GM12891 (cell line): ENCODE measurements at places on chromosomes 6 and 20.
A peak's percentile ranks its signal among the peaks of the same experiment; 100 is the strongest.

GRCh38 chr6:13574571-13575376 is at the start of gene SIRT5:
SIRT5 (plus strand) TSS chr6:13574601; CDS start chr6:13584111, 9,510 bp downstream.
- DNase-seq: peak; percentile 57

DNA sequence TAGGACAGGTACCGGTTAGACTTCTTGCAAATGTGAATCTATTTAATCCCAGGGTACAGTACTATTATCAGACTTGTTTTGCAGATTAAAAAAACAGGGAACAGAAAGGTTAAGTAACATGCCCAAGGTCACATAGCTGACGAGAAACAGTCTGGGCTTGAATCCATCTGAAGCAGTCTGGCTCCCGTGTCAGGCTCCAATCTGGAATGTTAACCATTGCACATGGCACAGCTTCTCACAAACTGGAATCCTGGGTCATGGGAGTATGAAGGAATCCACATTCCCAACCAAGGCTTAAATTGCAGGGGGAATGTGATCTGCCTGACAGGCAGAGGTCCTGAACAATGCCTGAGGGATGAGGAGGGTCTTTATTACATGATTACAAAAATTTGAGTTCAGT is 187.5 kb upstream of the SPTLC3 start:
- DNase-seq: no peak

- no peak for DNase-seq
Observed at GRCh38 chr6:114833211-114833610, 490.4 kb upstream of the HS3ST5 start.

DNA sequence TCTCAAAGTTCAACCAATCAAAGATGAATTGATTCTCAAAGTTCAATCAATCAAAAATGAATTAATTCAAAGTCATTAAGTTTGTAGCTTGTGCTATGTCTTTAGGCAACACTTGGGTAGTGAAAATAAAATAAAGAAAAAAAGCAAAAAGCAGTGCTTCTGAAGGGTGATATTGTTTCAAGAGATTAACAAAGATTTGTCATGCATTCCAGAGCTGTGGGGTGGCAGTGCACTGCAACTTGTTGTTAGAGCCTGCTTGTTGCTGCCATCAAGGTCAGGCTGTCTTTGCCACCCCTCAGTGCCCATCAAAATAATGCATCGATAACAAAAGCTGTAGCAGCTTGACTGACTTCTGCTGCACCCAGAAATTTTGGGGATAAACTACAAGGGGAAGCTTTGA is 128.6 kb downstream of the RNF144B start:
- no peak for DNase-seq

- DNase-seq: no peak
Observed at GRCh38 chr20:33929917-33930316, 63.8 kb upstream of the RALY start.

GRCh38 chr6:154550779-154551178 is 40.3 kb upstream of the CNKSR3 start:
- no peak for DNase-seq

- no peak for DNase-seq
Observed at GRCh38 chr20:22815206-22815551, 219.9 kb upstream of the SSTR4 start.

- no peak for DNase-seq
Observed at GRCh38 chr6:79842376-79843040, 104.8 kb downstream of the ELOVL4 start.

DNA sequence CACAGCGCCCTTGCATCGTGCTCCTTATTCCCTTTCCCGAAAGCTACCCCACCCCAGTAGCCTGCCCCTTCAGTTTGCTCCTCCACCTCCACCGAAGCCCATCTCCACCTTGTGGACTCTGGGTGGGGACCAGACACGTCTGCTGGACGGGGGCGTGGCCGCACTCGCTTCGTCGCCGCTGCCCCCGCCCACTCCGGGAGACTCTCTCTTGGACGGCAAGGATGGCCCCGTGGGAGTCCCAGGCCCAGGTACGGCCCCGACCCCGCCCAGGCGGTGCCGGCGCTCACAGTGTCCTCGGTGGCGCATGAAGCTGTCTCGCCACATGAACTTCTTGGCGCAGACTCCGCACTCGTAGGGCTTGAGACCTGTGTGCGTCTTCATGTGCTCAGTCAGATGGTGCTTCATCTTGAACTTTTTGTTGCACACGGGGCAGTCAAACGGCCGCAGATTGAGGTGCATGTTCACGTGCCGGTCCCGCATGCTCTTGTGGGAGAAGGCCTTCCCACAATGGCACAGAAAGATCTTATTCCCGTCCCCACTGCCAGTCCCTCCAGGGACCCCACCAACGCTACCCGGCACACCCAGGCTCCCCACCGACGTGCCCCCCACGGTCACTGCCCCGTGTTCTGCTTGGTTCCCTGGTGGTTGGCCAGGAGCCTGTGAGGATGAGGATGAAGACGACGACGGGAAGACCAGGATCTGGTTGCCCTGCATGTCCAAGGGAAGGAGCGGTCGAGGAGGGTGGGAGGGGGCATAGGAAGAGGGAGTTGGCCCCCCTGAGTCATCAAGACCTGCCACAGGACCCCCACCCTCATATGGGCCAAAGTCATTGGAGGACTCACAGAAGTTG is 1.3 kb upstream of the TAPBP start:
- no peak for DNase-seq

DNA sequence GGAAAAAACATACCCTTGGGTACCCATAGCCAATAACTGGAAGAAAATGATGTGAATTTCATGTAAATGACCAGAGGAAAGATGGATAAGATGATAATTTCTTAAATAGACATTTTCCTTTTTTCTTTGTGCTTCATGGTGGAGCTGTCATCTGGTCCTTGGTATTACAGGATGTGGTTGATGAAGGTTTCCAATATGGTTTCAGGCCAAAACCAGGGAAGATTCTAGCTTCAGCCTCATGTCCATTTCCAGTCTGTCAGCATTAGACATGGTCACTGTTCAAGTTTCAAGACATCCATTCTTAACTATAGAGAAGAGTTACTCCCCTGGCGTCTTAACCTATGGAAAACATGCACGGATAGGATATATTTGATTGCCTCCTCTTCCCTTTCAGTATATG is 63.6 kb downstream of the SSR1 start:
- DNase-seq: no peak

- DNase-seq: no peak
Observed at GRCh38 chr6:1208876-1209275, 103.0 kb upstream of the FOXQ1 start.

- DNase-seq: no peak
Observed at GRCh38 chr20:51287628-51288413, 254.7 kb downstream of the NFATC2 start.

GRCh38 chr6:27471365-27472115 is 1.4 kb downstream of the ZNF184 start:
- DNase-seq: no peak

- DNase-seq: no peak
Observed at GRCh38 chr6:137165375-137166246, 7.8 kb downstream of the IL22RA2 start.

DNA sequence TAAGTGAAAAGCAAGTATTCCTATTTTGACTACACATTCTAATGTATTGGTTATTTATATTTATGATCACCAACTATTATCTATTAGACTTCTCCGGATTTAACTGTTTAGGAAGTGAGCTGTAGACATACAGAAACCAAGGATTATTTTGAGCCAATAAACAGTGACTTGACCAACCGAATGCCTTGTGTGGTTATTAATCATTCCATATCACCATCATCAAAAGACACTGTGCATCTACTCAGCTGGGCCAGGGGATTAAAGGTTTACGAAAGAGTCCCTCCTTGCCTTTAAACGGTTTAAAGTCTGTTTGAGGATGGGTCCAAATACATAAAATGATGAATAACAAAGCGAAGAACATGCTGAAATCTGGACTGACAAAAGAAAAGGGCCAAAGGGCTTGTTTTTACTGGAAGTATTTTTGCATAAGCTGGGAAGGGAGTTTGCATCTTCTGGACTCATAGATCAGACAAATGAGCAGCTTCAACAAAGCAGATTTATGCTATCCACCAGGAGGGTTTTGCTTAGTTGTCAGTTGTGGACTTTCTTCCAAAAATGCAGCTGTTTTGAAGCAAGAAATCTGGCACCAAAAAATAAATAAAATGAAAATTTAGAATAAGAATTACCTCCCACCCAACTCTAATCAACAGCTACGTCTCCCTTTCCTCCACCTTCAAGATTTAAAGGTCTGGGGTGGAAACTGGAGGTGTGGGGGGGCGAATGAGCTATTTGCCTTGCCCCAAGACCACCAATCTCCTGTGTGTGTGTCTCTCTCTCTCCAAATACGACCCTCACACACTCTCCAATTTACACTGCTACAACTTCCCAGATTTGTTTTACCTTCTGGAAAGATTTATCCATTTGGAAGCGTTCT is 33.6 kb upstream of the ID4 start:
- no peak for DNase-seq

GRCh38 chr6:135118134-135118730 is 62.9 kb upstream of the MYB start:
- DNase-seq: no peak

- DNase-seq: no peak
Observed at GRCh38 chr6:131693384-131693783, 7.8 kb downstream of the OR2A4 start.

- DNase-seq: no peak
Observed at GRCh38 chr20:16025084-16025483, 548.2 kb downstream of the KIF16B start.

DNA sequence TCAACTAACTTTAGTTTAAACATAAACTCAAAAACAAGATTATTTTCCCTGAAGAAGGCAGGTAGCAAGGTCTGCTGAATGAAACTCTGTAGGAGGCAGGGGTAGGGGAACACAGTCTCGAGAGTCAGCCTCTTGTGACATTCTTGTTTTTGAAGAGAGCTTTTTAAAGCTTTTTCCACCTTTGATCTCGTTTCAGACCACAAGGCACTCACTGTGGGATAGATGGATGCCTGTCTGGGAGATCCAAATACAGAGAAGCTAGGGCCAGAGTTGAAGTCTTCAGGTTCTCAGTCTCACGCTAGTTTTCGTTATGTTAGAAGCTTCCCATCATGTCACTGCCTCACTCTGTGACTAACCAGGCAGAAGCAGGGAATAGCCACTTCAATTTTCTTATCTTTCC is 14.9 kb downstream of the F13A1 start:
- DNase-seq: no peak

DNA sequence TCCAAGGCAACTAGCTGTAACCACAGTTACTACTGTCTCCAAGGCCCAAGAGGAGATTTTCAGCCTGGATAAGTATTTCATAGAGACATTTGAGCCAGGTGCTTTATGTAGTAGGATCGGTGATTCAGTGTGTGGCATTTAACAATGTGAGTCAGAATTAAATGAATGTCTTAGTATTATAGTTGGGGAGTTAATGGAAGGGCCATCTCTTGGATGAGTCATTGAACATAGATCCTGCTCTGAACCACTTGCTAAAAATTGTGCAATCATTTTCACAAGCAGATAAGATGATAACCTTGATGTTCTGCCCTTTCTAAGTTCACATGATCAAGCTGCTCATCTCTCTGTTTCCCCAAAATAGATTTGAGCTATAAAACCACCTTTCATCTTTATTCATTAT is 668.9 kb upstream of the CITED2 start:
- DNase-seq: no peak

DNA sequence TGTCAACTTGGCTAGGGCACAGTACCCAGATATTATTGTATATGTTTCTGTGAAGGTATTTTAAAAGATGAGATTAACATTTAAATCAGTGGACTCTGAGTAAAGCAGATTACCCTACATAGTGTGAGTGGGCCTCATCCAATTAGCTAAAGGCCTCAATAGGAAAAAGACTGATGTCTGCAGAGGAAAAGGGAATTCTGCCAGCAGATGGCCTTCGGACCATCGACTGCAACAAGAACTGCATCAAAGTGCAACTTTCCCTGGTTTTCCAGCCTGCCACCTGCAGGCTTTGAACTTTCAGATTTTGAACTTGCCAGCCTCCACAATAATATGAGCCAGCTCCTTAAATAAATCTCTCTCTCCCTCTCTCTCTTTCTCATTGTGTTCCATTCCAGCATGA is 80.5 kb downstream of the IMPG1 start:
- no peak for DNase-seq

GRCh38 chr6:3001146-3001772 is 1.6 kb downstream of the NQO2 start:
- no peak for DNase-seq
